ENCODE measurements at places on chromosomes 4 and X. TPM values are rescaled to one million over a fixed set of nuclear protein-coding genes. Genes with fewer than 3 reads are reported as not detected.

DNA sequence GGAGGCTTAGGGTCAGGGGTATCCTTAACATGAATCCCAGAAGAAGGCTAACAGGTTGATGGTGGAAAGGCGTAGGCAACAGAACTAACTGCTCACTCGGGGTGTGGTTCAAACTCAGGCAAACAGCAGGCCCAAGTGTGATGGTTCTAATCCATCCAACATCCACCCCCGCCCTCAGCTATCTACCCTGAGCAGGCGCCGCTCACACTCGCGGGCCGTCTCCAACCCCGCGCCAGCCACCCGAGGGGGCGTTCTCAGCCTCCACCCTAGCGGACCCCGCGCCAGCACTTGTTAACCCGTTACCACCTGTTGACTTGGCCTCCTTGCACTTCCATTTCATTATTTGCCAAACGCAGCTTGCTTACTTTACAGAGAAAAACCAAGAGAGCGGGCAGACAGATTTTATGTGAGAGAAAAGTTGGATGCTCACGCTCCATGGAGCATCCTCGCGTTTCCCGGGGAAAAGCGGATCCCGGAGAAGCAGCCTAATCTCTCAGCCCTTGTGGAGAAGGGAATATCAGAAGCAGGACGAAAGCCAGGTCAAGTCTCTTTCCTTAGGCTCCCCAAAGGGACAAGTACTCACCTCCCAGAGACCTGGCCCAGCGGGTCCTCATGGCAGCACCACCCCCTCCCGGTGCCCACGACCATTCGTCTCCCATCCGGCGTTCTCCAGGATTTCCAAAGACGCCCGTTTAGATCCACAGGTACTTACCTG lies 773 bp downstream of the SNCA start:
- H3K4me1 ChIP-seq = peaks cover 5% of the 10 kb centered on the region
- no peaks in the 10 kb centered on the region for H3K36me3 ChIP-seq
- no peak overlapping the region for H3K4me3 ChIP-seq
- H3K27me3 ChIP-seq = peaks cover 22% of the 10 kb centered on the region
- no peak overlapping the region for H3K27ac ChIP-seq

Gene NELFA
- total RNA-seq = 42.8 TPM

GRCh38 chrX:129531132-129531531 lies 7.8 kb upstream of the SMARCA1 start:
- DNase-seq = no peak
- H3K4me1 ChIP-seq = no peaks in the 10 kb centered on the region
- no peaks in the 10 kb centered on the region for H3K36me3 ChIP-seq
- H3K27me3 ChIP-seq = no peaks in the 10 kb centered on the region
- H3K27ac ChIP-seq = no peak overlapping the region

DNA sequence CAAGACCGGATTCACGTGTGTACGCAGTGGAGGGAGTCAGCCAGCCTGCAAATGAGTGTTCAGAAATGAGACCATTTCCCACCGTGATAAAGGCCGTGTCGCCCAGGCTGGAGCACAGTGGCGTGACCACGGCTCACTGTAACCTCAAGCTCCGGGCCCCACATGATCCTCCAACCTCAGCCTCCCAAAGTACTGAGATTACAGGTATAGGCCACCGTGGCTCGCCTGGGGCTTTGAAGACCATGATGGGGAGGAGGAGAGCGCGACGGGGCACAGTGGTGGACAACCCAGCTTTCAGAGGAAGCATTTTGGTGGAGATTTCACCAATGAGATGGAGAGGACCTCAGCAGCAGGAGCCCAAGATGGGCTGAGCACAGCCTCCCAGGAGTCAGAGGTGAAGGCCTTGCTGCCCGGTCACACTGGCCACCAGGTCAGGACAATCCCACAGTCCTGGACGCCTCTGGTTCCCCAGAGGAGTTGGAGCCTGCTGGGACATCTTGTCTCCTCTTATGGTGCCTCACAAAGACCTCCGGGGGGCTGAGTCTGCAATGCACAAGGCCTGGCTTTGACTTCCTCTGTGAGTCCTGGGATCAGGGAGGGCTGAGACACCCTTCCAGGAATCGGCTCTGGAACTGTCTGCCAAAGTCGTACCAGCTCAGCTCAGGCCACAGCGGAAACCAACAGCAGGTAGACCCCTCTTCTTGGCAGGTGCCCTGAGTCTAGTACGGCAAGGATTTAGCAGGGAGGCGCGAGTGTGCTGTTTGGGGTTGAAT lies 22.4 kb upstream of the MXD4 start:
- H3K27me3 ChIP-seq = no peaks in the 10 kb centered on the region
- no peak overlapping the region for H3K27ac ChIP-seq
- H3K36me3 ChIP-seq = no peaks in the 10 kb centered on the region
- H3K4me1 ChIP-seq = peaks cover 39% of the 10 kb centered on the region
- no peak overlapping the region for H3K4me3 ChIP-seq
- no peak for DNase-seq

GRCh38 chrX:22300130-22300529 lies 27.4 kb downstream of the CBLL2 start:
- no peak overlapping the region for H3K27ac ChIP-seq
- H3K27me3 ChIP-seq = no peaks in the 10 kb centered on the region
- H3K4me1 ChIP-seq = no peaks in the 10 kb centered on the region
- no peak overlapping the region for H3K4me3 ChIP-seq

Gene NLRP2B
- not detected for total RNA-seq

Gene EXOC1L
- not detected for total RNA-seq

- no peak overlapping the region for H3K4me3 ChIP-seq
- no peaks in the 10 kb centered on the region for H3K27me3 ChIP-seq
- no peaks in the 10 kb centered on the region for H3K36me3 ChIP-seq
- H3K27ac ChIP-seq = no peak overlapping the region
- no peaks in the 10 kb centered on the region for H3K4me1 ChIP-seq
These were observed 403.0 kb upstream of the CNKSR2 start for GRCh38 chrX:20971250-20971649.

Gene GAGE12H
- total RNA-seq = not detected

DNA sequence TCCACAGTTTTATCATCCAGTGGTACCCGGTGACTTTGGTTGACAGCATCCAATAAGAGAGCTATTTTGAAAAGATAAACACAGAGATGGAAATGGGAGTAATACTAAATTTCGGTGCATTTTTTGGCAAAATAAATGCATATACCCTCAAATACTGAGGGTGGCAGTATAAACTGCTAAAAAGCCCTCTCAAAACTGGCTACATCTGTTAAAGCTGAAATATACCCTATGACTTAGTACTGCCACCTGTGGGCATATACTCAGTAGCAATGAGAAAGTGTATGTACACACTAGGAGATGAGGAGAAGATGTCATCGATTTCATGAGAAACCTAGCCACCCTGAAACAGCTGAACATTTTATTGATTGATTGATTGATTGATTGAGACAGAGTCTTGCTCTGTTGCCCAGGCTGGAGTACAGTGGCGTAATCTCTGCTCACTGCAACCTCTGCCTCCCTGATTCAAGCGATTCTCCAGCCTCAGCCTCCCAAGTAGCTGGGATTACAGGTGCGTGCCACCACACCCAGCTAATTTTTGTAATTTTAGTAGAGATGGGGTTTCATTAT lies 12.2 kb upstream of the TMEM128 start:
- no peaks in the 10 kb centered on the region for H3K36me3 ChIP-seq
- peak; percentile 24 for DNase-seq
- no peaks in the 10 kb centered on the region for H3K27me3 ChIP-seq

- DNase-seq = no peak
- no peaks in the 10 kb centered on the region for H3K36me3 ChIP-seq
- H3K4me1 ChIP-seq = no peaks in the 10 kb centered on the region
- no peaks in the 10 kb centered on the region for H3K27me3 ChIP-seq
These were observed 207.6 kb upstream of the NR3C2 start for GRCh38 chr4:148649652-148650331.

- no peaks in the 10 kb centered on the region for H3K36me3 ChIP-seq
- H3K4me1 ChIP-seq = no peaks in the 10 kb centered on the region
- H3K27ac ChIP-seq = no peak overlapping the region
- H3K27me3 ChIP-seq = no peaks in the 10 kb centered on the region
These were observed 60.1 kb upstream of the SORCS2 start for GRCh38 chr4:7132249-7132648.

Gene ADH7
- total RNA-seq = not detected

- DNase-seq = no peak
- H3K36me3 ChIP-seq = no peaks in the 10 kb centered on the region
- no peaks in the 10 kb centered on the region for H3K4me1 ChIP-seq
- H3K4me3 ChIP-seq = no peak overlapping the region
- H3K27me3 ChIP-seq = no peaks in the 10 kb centered on the region
These were observed 130.1 kb downstream of the KLHL34 start for GRCh38 chrX:21528076-21528475.

DNA sequence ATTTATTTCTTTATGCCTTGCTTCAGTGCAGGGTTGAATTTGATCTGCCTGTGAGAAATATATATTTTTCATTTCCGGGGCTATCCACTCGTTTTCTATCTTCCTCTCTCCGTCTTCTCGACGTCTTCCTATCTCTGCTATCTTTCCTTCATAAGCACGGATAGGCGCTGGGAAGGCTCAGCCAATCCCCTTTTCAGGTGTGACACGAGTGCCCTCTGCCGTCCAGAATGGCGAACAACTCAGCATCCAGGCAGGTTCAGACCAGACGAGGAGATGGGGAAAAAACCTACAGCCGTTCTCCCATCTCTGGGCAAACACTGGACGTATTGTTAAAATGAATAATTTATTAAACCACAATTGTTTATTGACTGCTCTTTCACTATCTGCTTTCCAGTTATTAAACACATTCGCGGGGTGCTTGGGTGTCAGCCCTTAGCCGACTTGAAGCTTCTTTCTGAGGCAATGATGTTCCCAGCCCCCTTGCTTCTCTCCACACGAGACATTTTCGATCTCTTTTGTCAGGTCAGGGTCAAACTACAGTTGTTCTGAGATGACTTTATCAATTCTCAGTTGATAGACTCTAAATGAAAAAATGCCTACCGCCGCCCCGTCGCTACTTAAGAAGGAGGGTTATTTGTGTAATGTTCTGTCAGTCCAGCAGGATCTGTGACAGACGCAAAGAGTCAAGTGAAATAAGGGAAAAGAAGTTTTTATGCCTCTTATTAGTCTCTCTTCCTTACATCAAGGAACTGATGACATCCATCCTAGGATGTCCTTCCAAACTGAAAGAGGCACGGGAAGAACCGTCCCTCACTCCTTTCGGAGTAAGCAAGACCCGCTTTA lies 96.3 kb upstream of the NOCT start:
- no peak overlapping the region for H3K27ac ChIP-seq
- H3K4me3 ChIP-seq = no peak overlapping the region

DNA sequence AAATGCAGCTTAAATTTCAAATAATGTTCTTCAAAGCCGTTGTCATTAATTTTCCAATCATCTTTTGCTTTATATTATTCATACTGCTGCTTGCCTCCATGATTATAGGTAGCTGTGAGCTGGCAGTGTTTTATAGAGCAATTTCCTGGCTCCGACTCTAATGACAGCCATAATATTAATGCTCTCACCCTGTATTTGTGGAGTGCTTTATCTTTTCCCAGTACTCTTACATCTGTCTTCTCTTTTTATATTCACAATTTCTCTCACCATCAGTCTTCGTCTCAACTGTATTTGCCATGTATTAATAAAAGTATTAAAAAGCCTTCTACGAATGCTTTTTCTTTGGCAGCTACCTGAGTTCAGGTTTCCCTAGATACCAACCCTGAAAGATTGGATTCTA lies 21.0 kb downstream of the ATXN3L start:
- no peaks in the 10 kb centered on the region for H3K27me3 ChIP-seq
- H3K4me1 ChIP-seq = no peaks in the 10 kb centered on the region
- H3K27ac ChIP-seq = no peak overlapping the region
- DNase-seq = no peak
- no peak overlapping the region for H3K4me3 ChIP-seq
- H3K36me3 ChIP-seq = no peaks in the 10 kb centered on the region

GRCh38 chr4:2284934-2285612 lies 23.2 kb upstream of the MXD4 start:
- H3K4me3 ChIP-seq = no peak overlapping the region
- H3K4me1 ChIP-seq = peaks cover 47% of the 10 kb centered on the region
- H3K27me3 ChIP-seq = no peaks in the 10 kb centered on the region
- H3K27ac ChIP-seq = no peak overlapping the region
- no peak for DNase-seq

GRCh38 chrX:131802836-131803626 lies 220.1 kb upstream of the STK26 start:
- no peaks in the 10 kb centered on the region for H3K4me1 ChIP-seq
- no peaks in the 10 kb centered on the region for H3K36me3 ChIP-seq
- no peak overlapping the region for H3K4me3 ChIP-seq

Gene CNKSR2
- 16.9 TPM for total RNA-seq

GRCh38 chrX:154403192-154403591 lies 5.0 kb downstream of the RPL10 start:
- peaks cover 10% of the 10 kb centered on the region for H3K4me1 ChIP-seq
- peaks cover 11% of the 10 kb centered on the region for H3K36me3 ChIP-seq
- H3K27me3 ChIP-seq = no peaks in the 10 kb centered on the region
- DNase-seq = no peak
- H3K27ac ChIP-seq = no peak overlapping the region
